Tongue (tissue), 3 donors: ENCODE measurements at places on chromosomes 12 and 14.

- no peak for DNase-seq
Measured at GRCh38 chr14:91332171-91332985, 85.2 kb downstream of the CCDC88C start.

DNA sequence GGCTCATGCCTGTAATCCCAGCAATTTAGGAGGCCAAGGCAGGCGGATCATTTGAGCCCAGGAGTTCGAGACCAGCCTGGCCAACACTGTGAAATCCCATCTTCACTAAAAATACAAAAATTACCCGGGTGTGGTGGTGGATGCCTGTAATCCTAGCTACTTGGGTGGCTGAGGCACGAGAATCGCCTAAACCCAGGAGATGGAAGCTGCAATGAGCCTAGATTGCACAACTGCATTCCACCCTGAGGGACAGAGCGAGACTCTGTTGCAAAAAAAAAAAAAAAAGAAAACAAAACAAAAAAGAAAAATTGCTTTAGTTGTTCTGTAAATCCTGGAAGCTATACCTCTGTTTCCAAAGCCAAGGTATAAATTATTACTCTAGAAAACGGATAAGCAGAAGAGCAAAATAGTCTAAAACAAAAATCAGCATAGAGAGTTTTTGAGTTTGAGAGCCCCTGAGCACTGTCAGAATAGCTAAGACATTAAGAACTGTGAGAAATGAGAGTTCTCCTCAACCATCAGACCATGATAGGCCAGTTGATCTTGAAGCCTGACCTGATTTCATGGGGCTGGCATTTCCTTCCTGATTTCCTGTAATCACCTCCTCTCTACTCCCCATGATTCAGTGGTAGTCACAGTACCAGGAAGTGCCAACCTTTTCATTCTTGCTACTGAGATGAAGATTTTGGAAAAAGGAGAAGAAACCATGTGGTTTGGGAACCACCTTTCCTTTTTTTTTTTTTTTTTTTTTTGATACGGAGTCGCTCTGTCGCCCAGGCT lies 31.7 kb downstream of the ATP2A2 start:
- no peak for DNase-seq

- DNase-seq: peak; percentile 4
Measured at GRCh38 chr12:42892702-42893551, 303.4 kb upstream of the PRICKLE1 start.

DNA sequence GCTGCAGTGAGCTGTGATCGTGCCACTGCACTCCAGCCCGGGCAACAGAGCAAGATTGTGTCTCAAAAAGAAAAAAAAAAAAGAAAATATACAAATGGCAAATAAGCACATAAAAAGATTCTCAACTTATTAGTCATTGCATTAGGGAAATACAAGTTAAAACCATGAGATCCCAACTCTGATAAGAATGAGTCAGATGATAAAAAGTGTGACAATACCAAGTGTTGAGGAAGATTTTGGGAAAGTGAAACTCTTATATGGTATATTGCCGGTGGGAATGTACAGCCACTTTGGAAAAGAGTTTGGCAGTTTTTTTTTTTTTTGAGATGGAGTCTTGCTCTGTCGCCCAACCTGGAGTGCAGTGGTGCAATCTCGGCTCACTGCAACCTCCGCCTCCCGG lies 7.6 kb upstream of the PRPF40B start:
- no peak for DNase-seq

- DNase-seq: no peak
Measured at GRCh38 chr12:44571006-44571550, 305.0 kb downstream of the NELL2 start.

GRCh38 chr14:20631880-20632389 lies 9.6 kb downstream of the OR6S1 start:
- DNase-seq: peak; percentile 62

- DNase-seq: peak; percentile 12
Measured at GRCh38 chr14:103960457-103961055, 18.2 kb upstream of the RD3L start.

GRCh38 chr14:34676516-34677211 lies 37.7 kb downstream of the CFL2 start:
- DNase-seq: no peak

- no peak for DNase-seq
Measured at GRCh38 chr12:125029761-125030358, 35.4 kb upstream of the AACS start.

- peak; percentile 5 for DNase-seq
Measured at GRCh38 chr14:56400109-56400825, 179.3 kb upstream of the TMEM260 start.

GRCh38 chr12:25186788-25187402 lies 8.1 kb downstream of the DNAI7 start:
- DNase-seq: no peak

- DNase-seq: no peak
Measured at GRCh38 chr12:93676408-93677194, 574 bp upstream of the CRADD start.

DNA sequence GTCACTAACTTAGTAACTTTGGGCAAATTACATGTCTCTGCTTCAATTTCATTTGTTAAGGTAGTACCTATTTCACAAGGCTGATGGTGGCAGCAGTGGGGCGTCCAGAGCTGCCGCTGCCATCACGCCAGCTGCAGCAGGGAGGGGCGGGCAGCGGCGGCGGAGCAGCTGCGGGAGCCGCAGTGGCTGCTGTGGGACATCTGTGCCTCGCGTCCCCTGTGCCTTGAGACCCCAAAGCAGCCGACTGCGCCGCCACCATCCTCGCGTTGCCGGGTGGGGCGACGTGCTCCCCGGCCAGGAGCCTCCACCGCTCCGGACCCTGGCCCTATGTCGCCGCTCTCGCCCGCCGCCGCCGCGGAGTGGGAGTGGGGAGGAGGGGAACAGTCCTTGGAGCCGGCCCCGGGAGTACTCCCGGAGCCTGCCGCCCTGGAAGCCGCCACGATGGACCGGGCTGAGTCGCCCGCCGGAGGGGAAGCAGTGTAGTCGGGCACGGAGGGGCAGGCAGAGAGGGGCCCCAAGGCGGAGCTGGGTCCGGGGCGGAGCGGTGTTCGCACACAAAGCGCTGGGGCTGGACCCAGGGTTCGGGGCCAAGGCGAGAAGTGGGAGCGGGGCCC lies 51.4 kb downstream of the A2M start:
- DNase-seq: peak; percentile 88

- no peak for DNase-seq
Measured at GRCh38 chr12:92639017-92639416, 63.8 kb upstream of the PLEKHG7 start.

DNA sequence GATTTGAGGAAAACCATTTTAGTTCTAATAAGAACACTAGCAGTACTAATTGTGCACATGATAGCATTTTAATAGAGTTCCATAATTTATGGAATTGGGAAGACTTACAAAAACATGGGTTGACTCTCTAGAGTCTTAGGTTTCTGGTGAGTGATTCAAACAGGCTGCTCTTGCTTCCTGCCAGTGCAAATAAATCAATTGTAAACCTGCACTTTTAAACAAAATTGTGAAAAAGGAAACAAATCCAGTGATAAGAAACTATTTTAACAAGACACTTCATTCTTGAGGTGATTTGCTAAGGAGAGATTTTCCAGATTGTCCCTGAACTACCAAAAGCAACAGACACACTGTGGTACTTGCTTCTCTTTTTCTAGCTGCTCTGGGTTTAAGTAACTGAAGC lies 112.2 kb downstream of the CACNA1C start:
- no peak for DNase-seq

- DNase-seq: no peak
Measured at GRCh38 chr14:32339188-32339587, 10.1 kb downstream of the AKAP6 start.

- no peak for DNase-seq
Measured at GRCh38 chr14:81517798-81518398, 15.8 kb downstream of the SEL1L start.

- no peak for DNase-seq
Measured at GRCh38 chr14:49506650-49507049, 79.5 kb downstream of the RPS29 start.

DNA sequence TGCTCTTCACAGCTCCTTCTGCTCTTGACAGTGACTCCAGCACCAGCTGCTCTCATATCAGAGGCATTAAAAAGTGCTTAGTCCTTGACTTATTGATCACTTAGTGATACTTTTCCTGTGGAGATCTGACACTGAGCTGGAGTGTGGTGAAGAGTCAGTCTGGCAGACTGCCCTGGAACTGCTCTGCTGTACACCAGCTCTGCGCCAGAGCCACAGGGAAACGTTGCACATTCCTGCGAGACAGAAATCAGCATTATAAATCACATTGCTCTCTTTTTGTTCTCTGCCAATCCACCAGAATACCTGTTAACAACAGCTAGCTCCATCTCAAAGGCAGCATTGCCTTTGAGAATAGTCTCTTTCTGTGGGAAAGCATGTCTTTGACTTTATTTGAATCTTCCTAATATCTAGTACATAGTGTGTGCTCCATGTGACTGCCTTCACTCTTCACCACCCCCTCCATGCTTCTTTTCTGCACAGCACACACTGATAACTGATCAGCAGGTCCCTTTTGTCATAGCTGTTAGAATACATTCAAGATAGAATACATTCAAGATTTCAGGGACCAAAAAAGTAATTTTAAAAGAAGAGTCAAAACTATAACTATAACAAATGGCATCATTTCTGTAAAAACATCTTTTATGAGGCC lies 48.2 kb upstream of the VSX2 start:
- no peak for DNase-seq

DNA sequence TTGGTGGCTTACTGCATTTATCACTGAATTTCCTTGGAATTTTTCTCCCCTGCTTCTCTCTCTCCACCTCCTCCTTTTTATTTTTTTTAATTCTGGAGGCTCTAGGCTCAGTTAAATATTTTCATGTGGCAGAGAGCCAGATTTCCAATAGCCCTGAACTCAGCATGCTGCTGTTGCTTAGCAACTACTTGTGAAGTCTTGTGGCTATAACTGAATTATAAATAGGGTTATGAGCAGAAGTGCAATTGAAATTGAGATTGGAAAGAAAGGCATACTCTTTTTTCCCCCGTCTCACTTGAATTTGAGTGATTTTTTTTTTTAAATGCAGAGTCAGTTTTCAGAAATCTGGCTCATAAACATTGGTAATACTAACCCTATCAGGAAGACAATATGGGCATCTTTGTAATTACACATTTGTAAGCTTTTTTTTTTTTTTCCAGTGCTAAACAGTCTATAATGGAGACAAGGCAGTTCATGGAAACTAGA lies 38.3 kb downstream of the ATF7IP start:
- DNase-seq: peak; percentile 91

- DNase-seq: no peak
Measured at GRCh38 chr14:54942913-54943312, 40.3 kb upstream of the GCH1 start.

- no peak for DNase-seq
Measured at GRCh38 chr12:80504389-80505163, 60.5 kb downstream of the PTPRQ start.
